Stimulated activated CD4-positive, alpha-beta T cell treated with anti-CD3 and anti-CD28 coated beads, Interleukin-1b, Interleukin-23, amount 100 ng/mL, for 24 hours (primary cell): ENCODE measurements at places on chromosomes 11 and 22.

GRCh38 chr11:4677948-4678347, 19.7 kb downstream of the OR51E2 start:
- no peak for DNase-seq

DNA sequence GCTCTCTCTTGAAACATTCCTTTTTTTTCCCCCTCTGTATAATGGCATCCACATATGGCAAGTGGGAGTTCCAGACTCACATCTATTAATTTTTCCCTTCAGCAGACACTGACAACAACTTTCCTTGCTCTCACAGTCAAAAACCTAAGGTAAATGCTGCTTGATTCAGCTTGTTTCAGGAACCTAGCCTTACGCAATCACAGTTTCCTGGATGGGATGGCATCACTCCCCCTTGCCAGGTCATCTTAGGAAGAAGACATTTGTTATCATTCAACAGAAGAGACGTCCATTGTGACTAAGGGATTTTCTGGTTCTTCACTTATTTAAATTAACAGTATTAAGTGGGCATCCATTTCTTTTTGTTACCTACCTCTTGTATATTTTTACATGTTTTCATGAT, 112.0 kb upstream of the PDGFD start:
- DNase-seq = no peak

- DNase-seq = no peak
Measured at GRCh38 chr11:132685174-132685611, 847.1 kb downstream of the OPCML start.

GRCh38 chr11:32911413-32911812, 18.8 kb downstream of the QSER1 start:
- no peak for DNase-seq

- DNase-seq = no peak
Measured at GRCh38 chr11:6321961-6322362, 1.7 kb upstream of the CAVIN3 start.

DNA sequence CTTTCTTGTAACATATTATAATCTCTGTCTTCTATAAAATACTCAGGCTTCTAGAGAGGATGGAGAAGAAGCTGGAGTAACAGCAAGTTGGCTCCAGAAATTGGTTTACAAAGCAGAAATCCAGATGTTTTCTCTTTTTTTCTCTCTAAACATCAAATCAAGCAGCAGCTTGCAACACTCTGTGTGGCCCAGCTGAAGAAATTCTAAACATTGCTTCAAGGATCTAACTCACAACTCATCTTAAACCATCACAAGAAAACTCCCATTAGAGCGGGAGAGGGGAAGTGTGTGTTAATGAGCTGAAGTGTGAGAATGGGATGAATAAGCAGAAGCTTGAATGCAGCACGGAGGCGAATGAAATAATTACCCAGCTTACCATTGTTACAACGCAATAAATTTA, 146.5 kb downstream of the OPCML start:
- DNase-seq = no peak

- no peak for DNase-seq
Measured at GRCh38 chr11:57307666-57308270, 17.0 kb downstream of the TNKS1BP1 start.

GRCh38 chr11:86620891-86621521, 51.4 kb downstream of the ME3 start:
- no peak for DNase-seq

DNA sequence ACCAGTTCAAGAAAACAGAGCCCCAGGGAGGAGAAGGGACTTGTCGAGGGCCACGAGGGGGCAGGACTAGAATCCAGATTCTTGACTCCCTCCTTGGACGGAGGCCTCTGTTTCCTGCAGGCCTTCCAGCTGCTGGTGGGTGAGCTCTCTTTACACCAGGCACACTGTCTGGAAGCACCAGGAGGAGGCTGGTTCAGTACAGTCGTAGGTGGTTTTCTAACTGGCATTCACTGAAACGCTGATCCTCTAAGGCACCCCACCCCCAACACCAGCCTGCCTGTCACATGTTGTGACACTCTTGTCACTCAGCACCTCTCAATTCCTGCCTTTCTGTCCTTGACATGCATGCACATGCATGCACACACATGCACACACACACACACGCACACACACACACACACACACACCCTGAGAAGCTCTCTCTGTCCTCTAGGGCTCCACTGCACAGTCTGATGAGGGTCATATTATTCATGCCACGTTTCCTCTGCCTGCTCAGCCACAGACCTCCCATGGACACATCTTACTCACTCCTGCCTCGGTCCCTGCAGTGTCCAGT, 751 bp downstream of the MS4A10 start:
- DNase-seq = no peak

DNA sequence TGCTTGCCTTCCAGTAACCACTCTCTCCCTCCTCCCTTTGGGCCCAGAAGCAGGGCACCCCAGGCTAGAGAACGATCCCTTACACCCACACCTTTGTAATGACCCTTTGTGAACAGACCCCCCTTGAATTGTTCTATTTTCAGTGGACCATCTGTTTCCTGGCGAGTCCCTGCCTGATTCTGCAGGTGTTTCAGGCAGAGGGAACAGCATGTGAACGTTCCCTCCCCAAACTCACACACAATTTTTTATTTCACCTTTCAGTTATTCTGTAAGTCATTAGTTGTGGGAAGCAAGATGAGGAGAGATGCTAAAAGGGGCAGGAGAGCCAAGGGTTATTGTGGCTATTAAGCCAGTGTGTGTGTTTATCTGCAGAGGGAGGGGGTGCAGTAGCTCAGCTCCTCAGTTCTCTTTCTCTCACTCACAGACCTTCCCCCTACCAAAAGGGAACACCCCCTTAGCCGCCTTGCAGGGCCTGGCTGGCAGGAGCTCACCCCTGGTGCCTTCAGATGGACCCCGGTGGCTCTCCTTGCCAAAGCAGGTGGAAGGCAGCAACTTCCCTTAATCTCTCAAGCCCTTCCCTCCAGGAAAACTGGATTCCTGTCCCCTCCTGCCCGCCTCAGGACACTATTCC, 64.8 kb upstream of the SPON1 start:
- no peak for DNase-seq

- DNase-seq = no peak
Measured at GRCh38 chr11:44944853-44945235, 5.8 kb downstream of the TP53I11 start.
